ENCODE measurements at places on chromosomes 6 and 20. TPM values are rescaled to one million over a fixed set of nuclear protein-coding genes. Genes with fewer than 3 reads are reported as not detected.
A peak's percentile ranks its signal among the peaks of the same experiment; 100 is the strongest.

Gene CCR6
- 0.17 TPM for total RNA-seq

GRCh38 chr6:87122477-87122876, 27.6 kb upstream of the CGA start:
- DNase-seq = no peak

DNA sequence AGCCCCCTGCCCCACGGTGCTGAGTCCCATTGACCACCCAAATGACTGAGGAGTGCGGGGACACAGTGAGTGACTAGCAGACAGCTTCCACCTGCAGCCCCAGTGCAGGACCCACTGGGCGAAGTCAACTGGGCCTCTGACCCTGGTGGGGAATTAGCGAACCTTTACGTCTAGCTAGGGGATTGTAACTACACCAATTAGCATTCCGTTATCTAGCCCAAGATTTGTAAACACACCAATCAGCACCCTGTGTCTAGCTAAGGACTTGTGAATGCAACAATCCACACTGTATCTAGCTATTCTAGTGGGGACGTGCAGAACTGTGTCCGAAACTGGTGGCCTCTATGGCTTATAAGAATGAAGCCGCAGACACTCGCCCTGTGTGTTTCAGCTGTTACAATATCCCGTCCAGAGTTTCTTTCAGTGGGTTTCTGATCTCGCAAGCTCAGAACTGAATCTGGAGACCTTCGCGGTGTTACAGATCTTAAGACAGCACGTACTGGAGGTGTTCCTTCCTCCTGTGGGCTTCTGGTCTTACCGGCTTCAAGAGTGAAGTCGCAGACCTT, 21.1 kb upstream of the GMPR start:
- DNase-seq = no peak

DNA sequence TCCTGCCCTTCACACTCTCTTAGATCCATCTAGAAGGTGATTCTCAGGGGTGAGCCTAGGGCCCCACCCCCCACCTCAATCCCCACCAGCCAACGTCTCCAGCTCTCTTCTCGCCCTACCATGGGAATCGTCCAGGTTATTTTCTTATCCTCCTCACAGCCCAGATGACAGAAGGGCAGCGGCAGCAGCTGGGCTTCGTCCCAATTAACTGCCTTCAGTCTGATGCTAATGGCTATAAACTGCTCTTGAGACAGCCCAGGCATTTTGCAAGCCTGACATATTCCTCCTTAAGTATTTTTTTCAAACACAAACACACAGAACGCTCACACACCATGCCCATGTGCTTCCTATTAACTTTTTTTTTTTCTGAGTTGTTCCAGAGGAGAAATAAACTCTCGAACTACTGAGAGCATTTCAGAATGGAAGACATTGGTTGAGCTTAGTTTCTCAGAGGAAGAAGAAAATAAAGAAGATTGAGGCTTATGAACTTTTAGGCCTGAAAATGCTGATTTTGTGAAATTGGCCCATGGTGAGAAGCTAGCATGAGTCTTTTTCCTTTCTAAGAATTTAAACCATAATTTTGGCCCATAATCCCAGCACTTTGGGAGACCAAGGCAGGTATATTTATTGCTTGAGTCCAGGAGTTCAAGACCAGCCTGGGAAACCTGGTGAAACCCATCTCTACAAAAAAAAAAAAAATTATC, 124.6 kb downstream of the EYA2 start:
- DNase-seq = peak; percentile 72

DNA sequence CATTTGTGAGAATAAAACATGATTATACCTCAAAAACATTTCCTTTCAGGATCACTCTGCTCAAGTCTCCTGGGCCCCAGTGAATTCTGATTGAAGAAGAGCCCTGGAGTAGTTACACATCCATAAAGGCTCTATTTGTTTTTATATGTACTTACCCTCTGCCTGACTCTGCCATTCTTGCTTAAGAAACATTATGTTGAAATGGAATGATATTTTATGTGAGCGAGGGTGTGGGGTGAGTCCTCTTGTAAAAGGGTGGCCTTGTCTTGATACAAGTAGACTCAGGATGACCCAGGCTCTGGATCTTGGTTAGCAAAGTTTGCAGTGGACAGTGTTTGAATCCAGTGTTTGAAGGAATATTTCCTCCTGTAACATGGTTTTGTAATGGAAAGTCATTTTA, 215.4 kb upstream of the PREP start:
- no peak for DNase-seq

DNA sequence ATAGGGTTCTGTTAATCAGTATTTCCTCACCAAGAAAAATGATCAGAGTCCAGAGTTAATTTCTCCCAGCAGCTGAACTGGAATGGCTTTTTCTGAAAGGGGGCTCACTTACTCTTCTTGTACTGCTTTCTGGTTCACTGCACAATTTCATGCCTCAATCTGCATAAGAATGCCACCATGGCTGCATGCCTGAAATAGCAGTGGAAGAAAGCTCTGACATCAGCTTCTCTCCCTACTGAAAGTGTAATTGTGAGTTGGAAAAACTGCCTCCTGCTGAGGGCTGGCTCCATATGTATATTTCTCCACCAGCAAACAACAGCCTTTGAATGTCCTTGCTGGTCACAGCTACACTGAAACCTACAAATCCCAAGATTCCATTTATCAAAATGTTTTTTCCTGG, 1027.2 kb upstream of the GJE1 start:
- peak; percentile 81 for DNase-seq

Gene STMND1
- 1.7 TPM for total RNA-seq

DNA sequence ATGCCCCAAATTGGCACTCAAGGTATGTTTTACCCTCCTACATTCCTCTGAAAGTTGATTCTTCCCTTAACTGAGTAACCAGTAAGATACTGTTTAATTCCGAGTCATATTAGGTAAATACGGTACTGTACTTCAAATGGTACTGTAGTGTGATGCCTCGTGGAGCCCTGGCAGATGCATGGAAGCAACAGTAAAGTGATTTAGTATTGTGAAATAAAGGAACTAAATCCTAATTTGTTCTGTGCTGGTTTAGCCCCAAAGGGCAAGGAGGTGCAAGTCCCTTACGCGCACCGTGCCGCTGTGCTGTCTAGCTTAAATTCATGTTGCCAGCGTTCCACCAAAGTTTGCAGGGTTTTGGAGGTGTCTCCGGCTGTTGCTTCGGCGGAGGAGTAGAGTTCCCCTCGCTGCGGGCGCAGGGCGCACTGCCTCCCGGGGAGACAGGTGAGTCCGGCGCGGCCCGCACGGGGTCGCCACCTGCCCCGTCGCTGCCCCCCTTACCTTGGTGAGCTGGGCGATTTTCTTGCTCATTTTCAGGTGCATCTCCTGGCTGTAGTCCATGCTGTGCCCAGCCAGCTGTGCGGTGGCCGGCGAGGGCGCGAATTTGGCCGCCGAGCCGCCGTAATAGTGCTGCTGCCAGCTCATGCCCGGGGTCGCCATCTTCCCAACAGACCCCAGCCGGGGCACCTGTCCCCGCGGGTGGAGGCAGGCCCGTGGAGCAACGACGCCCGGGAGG, 655 bp downstream of the FAM184A start:
- peak; percentile 48 for DNase-seq

Gene GSTA2
- not detected for total RNA-seq

DNA sequence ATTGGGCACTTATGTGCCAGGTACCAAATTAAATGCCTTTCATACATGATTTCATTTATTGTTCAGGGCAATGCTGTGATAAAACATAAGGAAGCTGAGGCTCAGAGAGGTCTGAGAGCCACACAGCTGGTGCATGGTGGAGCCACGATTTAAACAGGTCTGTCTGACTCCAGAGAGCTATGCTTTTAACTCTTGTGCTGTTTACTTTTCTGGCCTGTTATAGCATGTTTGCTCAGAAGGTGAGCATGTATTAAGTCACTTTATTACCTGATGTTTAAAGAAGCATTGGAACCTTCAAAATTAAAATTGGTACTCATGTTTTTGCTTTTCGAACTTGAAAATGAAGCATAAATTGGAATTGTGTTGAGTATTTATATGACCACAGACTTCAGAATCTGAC, 26.8 kb downstream of the MCM8 start:
- no peak for DNase-seq

DNA sequence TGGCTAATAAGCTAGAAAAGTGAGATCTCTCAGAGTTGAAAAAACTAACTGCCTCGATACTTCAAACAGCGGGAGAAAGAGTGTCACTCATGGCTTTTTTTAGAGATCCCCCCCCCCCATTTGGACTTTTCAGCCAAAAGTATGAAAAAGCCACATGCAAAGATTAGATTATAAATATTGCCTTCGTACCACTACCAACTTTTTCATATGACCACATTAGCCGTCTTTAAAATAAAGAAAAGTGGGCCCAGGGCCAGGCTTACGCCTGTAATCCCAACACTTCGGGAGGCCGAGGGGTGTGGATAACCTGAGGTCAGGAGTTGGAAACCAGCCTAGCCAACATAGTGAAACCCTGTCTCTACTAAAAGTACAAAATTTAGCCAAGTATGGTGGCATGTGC, 4.4 kb downstream of the PGK2 start:
- DNase-seq = no peak

DNA sequence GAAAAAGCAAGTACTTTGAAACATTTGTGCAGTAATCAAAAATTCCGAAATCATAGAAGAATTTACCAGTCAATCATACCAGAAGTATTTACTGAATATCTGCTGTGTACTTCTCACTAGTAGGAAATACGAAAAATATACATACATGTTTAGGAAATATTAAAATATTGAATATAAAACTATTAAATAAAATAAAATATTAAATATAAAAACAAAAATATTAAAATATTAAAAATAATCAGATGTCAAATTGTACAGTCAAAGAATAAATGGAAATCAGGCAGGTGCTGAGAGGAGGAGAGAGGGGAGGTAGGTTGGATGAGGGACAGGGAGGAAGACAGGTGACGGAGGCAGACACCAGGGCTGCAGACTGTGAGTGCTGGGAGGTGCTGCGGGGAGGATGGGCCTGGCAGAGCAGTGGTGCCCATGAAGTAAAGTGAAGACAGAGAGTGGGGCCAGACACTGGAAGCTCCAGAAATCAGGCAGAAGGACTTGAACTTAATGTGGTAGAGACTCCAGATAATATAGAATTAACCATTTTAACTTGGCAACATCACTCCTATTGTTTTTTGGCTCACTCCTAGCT, 55.9 kb downstream of the PRKN start:
- DNase-seq = no peak

DNA sequence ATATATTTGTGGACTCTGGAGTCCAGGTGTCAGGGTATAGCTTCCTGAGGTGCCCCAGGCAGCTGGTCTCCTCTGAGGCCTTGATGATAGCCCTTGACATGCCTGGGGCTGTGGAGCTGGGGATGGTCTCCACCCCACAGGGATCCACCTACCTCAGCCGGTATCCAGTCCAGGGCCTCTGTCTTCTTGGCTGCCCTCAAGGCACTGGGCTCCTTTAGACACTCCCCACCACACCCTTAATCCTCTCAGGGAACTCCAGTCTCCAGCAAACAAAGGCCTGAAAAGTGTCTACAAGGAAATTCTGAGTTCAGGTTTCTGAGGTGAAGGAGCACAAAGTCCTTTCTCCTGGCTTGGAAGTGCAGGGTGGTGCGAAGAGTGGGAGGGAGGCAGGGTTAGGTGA, 44.6 kb upstream of the DDR1 start:
- DNase-seq = no peak

Gene MTO1
- 31.4 TPM for total RNA-seq

- DNase-seq = no peak
These were observed 21.1 kb downstream of the HDGFL1 start for GRCh38 chr6:22590423-22590822.

DNA sequence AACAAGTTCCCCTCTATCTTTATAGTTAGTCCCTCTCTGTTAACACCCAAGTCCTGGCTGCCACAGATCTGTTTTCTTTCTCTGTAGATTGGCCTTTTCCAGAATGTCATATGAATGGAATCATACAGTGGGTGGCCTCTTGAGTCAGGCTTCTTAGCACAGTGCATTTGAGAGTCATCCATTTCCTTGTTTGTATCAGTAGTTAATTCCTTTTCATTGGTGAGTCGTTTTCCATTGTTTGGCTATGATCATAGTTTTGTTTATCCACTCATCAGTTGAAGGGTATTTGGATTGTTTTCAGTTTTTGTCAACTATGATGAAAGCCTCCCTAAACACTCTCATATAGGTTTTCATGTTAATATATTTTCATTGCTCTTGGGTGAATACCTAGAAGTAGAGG, 248.3 kb downstream of the ARID1B start:
- no peak for DNase-seq

DNA sequence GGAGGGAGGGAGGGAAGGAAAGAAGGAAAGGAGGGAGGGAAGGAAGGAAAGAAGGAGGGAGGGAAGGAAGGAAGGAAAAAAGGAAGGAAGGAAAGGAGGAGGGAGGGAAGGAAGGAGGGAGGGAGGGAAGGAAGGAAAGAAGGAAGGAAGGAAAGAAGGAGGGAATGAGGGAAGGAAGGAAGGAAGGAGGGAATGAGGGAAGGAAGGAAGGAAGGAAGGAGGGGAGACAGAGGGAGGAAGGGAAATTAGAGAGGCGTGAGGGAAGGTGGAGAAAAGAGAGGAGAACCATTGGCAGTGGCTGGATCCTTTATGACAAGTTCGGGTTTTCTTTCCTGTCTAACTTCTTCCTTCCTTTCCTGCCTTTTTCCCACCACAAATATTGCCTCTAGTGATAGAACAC, 22.3 kb upstream of the SUPT3H start:
- DNase-seq = no peak

DNA sequence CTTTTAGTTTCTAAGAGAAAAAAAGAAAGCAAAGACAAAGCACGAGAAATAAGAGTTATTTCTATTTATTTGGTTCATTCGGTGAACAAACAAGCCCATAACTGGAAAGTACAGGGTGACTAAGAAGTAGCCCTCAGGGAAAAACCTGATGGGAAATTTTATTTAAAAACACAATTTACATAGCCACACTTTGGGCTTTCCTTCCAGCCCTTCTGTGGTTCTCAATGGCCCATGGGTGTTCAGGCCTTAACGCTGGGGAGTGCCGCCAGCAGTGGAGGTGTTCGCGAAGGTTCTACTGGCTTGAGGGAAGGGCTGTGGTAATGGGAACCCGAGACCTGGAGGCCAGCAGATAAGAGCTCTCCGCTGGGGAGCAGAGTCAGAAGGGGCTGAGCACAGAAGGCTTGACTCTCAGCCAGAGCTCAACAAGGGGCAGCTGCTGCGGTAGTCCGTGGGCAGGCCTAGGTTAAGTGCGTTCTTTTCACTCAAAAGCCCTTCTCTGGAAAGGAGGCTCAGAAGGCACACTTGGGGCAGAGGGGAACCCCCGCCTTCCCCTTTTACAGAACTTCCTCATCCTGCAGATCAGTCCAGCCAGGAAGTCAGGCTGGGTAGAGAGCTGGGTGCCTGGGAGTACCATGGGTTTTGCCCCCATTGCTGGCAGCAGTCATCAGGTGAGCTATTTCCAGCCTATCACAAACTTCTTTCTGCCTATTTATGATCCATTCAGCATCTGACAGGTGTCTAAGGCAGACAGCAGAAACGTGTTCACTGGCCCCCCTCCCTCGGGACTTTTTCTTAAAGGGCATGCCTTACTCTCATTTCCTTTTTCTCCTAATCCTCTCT, 8.8 kb upstream of the CD83 start:
- DNase-seq = no peak

DNA sequence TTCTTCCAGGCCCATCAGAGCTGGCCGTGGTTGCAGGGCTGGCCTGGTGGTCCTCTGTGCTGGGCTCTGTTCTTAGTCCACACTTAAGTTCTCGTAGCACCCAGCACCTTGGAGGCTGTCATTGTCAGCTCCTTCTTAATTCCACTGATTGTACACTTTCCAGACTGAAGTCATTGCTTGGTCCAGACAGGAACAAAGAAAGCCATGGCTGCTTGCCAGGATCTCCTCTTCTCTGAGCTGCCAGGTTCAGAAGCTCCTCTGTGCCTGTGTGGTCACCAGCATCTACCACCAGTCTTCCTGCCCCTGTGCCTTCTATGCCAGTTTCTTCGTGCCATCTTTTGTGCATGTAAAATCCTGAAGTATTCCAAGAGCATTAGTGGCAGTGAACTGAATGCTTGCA, 39.5 kb upstream of the PCMTD2 start:
- DNase-seq = no peak

Gene BHLHE23
- total RNA-seq = not detected

Measured in spinal cord (tissue), 10 donors.